ENCODE measurements at places on chromosomes 11 and 22.

DNA sequence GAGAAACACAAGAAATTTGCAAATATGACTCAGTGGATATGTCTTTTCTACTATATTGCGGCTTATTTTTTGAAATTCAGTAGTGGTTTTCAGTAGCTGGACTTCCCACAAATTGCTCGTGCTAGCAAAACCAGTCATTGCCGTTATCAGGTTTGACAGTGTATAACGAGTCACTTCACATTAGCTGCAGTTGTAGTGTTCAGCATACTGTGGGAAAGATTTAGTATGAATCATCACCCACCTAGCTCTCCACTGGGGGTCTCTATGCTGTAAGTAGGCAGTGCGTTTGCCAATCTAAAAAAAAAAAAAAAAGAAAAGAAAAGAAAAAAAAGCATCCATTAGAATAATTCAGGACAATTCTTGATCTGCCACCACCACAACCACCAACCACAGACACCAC lies 1318.9 kb downstream of the LRRC4C start:
- DNase-seq = no peak

GRCh38 chr11:15742626-15743519 lies 613.5 kb downstream of the SOX6 start:
- no peak for DNase-seq

- DNase-seq = no peak
Measured at GRCh38 chr22:22773979-22774604, 113.5 kb upstream of the IGLL5 start.

DNA sequence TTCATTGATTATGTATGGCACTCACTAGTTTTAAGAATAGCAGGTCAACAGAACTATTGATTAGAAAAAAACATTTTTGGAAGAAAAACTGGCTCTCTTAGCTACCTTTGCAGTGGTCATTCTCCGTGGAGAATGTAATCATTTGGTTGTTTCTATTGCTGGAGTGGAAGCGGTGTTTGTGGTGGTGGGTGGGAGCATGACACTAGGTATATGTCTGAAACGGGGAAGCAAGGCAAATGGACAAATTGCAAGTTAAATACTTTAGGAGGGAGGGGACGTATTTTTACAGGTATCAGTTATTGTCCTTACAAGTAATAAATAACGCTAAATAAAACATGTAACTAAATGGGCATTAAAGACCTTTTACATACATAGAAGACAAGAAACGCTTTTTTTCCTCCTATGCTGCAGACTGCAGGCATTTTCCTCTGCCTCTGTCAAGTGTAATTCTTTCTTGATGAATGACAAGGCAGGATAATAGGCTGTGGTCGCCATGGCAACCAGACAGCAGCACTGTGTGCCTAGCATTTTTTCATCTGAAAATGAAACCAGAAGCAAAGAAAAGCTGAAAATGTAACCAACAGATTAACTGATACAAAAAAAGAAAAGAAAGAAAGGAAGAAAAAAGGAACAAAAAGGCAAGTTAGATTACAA lies 46.2 kb downstream of the BLID start:
- no peak for DNase-seq

GRCh38 chr22:47225080-47225930 lies 462.9 kb downstream of the TBC1D22A start:
- no peak for DNase-seq

- no peak for DNase-seq
Measured at GRCh38 chr22:36773935-36774334, 2.0 kb downstream of the IFT27 start.

DNA sequence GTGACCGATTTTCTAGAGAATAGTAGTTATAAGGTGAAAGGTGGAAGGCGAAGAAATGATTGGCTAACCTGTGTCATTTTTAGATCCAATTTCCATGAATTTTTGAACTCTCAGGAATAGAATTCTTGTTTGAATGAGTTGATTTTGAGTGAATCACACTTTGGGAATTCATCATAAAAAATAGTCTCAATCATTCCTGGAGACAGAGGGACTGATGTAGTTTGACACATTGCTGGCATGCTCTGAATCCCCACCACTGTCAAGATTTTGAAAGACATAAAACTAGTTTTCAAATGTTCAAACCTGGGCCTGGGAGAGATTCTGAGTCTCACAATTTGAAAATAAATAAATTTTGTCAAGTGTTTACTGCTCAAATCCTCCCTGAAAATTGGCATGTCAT lies 861.4 kb upstream of the RAG2 start:
- no peak for DNase-seq

- no peak for DNase-seq
Measured at GRCh38 chr11:68328374-68329091, 16.1 kb downstream of the LRP5 start.

- no peak for DNase-seq
Measured at GRCh38 chr11:64086258-64087123, 50.8 kb downstream of the FLRT1 start.

GRCh38 chr22:45602004-45602733 lies 69.5 kb upstream of the ATXN10 start:
- DNase-seq = no peak

DNA sequence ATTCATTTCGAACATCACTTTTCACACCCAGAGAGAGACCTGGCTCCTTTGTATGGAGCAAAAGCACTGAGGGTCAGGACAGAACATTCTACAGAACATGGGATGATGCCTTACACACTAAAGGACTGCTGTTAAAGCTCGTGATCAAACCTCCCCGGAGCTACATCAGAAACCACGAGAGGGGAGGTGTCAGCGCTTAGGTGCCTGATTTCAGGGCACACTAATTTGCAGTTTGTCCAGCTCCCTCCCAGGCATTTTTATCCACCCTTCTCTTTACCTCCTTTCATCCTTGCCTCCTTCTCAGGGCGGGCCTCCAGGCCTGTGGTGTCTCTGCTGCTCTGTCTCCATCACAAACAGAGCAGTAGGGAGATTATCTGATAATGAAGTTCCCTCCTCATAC lies 127.5 kb downstream of the VPREB1 start:
- DNase-seq = no peak

DNA sequence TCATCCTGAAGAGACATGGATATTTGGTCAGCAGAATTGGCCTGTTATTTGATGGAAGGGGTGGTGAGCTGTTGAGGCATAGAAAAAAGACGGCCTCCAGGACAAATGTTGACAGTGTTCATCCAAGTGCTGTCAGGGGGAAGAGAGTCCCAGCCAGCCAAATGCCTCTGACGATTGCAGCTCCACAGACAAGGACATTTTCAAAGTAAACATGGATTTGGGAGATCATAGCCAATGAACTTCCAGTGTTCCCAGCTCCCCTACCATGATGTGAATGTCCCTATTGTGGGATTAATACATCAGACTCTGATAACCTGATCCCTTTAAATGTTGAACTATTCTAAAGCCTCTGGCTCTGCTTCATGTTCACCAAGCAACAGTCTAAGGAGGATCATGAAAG lies 31.2 kb upstream of the PSMA1 start:
- DNase-seq = no peak

DNA sequence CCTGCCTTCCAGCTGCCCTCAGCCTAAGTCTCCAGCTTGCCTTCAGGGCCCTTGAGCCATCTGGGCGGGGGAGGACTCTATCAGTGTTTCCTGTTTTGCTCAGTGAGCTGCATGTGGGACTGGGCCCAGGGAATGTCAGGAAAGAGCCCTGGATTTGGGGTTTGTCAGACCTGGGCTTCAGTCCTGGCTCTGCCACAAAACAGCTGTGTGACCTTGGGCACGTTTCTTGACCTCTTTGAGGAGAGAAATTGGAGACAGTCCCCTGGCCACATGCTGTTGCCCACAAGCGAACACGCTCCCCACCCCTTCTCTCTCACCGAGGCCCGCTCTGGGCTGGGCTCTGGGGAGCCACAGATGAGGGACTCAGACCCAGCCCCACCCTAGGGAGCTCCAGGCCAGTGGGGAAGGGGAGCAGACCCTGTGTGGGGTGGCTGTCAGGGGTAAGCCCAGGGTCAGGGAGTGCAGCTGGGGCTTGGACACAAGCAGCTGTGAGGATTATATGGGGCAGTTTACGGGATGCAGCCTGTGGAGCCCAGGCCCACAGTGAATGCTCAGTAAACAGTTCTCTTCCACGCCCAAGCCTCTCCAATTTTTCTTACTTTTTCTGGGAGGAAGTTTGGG lies 12.3 kb downstream of the MYO7A start:
- no peak for DNase-seq

GRCh38 chr11:105000167-105000566 lies 22.8 kb downstream of the CASP5 start:
- no peak for DNase-seq

DNA sequence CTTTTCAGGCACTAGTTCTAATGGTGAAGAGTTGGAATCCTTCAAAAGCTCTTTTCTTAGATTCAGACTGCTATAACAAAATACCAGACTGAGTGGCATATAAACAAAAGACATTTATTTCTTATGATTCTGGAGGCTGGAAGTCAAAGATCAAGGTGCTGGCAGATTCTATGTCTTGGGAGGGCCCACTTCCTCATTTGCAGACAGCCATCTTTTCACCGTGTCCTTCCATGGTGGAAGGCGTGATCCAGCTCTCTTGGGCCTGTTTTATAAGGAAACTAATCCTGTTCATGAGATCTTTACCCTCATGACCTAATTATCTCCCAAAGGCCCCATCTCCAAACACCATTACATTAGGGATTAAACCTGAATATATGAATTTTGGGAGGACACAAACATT lies 124.0 kb downstream of the NAV2 start:
- DNase-seq = no peak

DNA sequence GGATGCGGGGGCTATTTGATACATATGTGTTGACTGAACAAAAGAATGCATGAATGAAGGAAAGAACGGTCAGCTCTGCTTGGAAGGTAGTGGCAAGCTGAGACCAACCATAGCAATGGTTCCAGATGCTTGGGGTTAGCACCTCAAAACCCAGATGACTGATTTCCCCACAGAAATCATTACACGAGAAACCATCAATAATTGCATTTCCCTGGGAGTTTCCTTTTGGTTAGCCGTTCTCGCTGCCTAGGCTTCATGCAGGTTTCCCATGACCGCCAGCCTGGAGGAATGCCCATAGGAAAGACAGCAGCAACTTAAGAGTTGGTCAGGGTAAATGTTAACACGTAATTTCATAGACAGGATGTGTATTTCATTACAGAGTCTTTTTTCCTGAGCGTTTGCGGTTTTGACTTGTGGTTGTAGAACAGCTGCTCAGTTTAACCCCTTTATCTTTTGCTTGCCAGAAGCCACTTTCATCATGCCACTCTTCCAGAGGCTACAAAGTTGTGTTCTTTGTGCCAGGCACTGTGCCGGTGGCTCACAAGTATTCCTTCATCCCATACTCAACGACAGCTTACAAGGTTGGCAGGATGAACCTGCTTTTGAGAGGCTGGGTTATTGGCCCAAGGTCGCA lies 2.8 kb downstream of the IL17RA start:
- DNase-seq = no peak

DNA sequence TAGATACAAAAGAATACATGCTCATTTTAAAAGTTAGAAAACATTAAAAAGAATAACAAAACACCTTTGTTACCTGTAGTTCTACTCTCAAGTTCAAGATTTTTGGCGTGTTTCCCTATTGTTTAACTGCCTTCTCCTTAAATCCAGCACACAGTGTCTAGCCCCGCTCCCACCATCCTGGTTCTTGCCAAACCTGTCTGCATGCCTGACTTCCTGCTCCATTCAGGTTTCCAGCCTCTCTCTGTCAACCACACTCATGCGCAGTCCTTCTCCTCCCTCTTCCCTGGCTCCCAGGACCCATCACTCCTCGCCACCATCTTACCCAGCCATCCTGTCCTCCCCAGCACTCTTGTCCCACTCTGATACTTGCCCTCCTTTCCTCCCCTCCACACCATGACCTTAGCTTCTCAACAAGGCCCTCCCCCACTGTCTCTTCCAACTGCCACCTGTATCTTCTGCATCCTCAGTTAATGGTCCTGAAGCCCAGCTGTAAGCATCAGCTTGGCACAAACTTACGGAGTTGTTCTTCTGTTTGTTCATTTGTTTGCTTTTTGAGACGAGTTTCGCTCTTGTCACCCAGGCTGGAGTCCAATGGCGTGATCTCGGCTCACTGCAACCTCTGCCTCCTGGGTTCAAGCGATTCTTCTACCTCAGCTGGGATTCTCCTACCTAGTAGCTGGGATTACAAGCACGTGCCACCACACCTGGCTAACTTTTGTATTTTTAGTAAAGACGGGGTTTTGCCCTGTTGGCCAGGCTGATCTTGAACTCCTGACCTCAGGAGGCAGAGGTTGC lies 7.5 kb upstream of the MYH9 start:
- no peak for DNase-seq

- no peak for DNase-seq
Measured at GRCh38 chr11:64340671-64341335, 799 bp downstream of the CCDC88B start.

DNA sequence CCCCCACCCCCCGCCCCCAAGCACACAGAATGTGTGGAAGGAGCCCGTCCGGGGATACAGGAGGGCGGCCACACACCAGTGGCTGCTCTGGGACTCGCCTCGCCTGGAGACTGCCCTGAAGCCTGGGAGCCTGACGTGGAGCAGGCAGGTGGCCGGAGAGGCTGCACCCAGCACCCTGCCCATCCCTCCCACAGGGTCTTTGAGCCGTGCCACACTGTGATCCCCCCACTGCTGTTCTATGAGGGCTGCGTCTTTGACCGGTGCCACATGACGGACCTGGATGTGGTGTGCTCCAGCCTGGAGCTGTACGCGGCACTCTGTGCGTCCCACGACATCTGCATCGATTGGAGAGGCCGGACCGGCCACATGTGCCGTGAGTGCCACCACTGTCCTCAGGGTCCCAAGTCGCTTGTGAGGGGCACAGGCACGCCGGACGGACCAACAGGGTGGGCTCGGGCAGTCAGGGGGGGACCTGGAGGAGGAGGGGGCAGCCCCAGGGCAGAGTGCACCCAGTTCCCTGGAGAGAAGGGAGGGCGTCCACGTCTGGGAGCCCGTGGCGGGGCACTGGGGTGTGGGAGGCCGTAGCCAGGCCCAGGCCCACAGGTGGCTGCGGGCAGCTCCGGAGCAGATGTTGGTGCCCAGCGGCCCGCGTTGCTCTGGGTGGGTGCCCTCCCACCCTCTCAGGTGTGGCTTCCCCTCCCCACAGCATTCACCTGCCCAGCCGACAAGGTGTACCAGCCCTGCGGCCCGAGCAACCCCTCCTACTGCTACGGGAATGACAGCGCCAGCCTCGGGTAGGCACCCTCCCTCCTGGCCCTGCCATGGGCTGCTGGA lies 27.0 kb upstream of the MUC5B start:
- DNase-seq = no peak

GRCh38 chr11:128471138-128471661 lies 116.2 kb downstream of the ETS1 start:
- no peak for DNase-seq

DNA sequence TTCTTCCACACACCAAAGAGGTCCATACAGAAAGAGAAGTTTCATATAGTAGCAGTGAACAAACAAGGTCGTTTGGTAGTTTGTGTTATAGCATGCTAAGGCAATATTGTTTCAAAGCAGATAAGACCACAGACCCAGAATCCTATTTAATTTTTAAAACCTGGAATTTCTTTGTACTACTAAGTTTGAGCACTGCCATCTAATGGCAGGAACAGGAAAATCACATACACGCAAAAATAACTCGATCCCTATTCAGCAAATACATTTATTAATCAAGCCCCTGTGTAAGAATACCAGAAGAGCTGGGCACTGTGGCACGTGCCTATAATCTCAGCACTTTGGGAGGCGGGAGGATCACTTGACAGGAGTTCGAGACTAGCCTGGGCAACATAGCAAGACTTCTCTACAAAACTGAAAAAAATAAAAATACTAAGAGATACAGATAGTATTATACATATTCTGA lies 2.9 kb upstream of the BTBD10 start:
- DNase-seq = no peak
